Sciatic nerve (tissue), 2 donors: ENCODE measurements at places on chromosomes 4 and X. TPM values are rescaled to one million over a fixed set of nuclear protein-coding genes. Genes with fewer than 3 reads are reported as not detected.
A peak's percentile ranks its signal among the peaks of the same experiment; 100 is the strongest.

- no peak for DNase-seq
These were observed 45.7 kb downstream of the KLHL8 start for GRCh38 chr4:87174672-87175071.

Gene ASB9
- total RNA-seq: 1.2 TPM

DNA sequence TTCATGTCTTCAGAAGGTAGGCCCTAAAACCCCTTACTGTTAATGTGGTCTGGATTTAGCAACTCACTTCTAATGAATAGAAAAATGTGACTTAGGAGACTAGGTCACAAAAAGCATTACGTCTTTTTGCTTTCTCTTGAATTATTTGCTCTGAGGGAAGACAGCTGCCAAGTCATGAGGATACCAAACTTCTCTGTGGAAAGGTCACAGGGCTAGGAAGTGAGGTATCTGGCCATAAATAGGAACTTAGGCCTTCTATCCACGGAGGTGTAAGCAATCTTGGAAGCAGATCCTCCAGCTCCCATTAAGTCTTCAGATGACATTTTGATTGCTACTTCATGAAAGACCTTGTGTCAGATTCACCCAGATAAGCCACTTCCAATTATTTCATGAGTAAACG is 120.6 kb downstream of the JADE1 start:
- no peak for DNase-seq

- no peak for DNase-seq
These were observed 34.6 kb upstream of the MID1 start for GRCh38 chrX:10654960-10655359.

DNA sequence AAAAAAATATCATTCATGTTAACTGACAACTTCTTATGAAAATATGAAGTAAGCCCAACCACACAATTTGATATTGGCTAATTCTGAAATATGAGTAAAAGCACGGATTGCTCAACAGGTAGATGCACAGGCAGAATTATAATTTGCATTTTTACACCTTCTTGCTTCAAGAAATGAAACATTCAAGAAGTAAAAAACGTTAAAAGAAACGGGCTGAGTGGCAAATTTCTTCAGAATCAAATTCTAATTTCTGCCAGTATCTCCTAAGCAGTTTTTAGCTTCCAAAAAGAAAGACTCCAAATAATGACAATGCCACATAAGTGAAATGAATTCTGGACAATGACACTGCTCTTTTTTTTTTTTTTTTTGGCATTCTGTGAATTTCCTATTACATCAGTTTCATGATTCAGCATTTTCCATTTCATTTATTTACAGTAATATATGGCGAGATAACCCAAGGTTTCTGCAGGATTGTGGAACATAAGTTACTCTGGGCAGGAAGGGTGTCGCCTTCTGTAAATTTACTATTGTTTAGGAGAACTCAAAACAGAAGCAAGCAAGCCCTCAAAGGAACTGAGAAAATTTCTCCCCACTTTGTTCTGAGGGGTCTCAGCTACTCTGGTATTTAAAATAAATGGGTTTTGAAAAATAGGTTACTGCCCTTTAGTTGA is 1.4 kb downstream of the SEL1L3 start:
- no peak for DNase-seq

DNA sequence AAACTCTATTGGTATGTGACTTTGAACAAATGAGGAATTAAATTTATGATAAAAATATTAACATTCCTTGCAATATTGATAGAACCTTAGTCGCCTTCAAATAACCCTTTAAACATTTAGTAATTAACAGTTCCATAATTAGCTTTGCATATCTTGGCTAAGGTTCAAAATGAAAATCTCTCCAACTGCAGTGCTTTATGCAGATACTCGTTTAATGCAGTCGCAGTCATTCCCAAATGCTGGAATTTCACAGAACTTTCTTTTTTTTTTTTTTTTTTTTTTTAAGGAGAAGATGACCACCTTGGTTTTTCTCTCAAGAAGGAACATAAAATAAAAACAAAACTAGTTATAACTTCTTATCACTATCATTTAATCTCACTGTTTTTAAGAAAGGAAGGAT is 5.2 kb downstream of the RAPGEF2 start:
- no peak for DNase-seq

Gene DRD5
- total RNA-seq: not detected

GRCh38 chrX:132750331-132751062 is 207.9 kb downstream of the HS6ST2 start:
- DNase-seq: no peak

DNA sequence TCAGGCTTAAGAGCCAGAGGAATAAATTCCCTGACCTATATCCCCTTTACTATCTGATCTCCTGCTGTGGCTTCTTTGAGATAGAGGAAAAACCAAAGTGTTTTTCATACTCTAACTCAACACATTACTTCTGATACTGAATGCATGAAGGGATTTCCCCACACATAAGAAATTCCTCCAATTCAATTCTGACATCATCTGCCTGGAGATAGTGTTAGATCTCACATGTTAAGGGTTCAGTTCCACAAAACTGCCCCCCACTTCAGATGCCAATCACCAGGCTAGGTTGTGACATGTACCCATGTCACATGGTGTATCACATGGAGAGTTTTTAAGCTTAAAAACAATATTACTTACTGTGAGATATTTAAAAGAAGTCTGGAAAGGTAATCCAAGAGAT is 46.8 kb downstream of the GSTCD start:
- no peak for DNase-seq

Gene REELD1
- total RNA-seq: 0.62 TPM

Gene SMIM10
- total RNA-seq: 14.2 TPM

DNA sequence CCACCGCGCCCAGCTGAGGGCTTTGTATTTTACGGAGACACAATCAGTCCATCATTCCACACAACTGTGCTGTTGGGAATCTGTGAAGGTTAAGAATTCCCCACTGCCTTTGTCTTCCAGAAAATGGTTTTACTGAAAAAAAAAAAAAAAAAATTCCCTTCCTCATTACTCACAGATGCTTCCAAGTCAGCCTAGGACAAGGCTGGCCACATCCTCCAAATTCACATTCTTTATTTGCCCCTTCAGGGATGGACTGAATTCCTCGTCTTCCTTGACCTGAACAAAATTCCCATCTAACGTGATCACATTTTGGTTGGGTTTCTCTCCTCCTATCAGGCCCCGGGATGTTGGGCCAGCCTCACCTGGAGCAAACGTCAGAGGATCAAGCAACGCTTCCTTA is 130.3 kb downstream of the DHRSX start:
- DNase-seq: no peak

DNA sequence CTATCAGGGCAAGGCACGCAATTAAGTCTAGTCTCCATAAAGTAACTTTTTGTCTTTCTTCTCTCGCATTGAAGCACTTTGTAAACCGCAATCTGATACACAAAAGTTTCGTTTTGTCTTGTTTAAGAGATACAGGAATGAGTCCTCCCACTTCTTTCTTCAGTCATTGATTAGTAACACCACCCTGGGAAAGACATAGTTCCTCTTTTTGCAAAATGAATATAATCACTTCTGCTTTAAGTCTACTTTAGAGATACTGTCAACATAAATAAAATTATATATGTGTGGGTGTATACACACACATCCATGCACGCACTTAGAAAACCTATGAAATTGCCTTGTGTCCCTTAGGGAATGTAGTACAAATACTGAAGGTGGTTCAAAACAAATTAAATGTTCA is 11.7 kb downstream of the COQ2 start:
- DNase-seq: no peak

- no peak for DNase-seq
These were observed 97.6 kb downstream of the C4orf33 start for GRCh38 chr4:129193357-129194100.

Gene HSD17B13
- total RNA-seq: 1.4 TPM

DNA sequence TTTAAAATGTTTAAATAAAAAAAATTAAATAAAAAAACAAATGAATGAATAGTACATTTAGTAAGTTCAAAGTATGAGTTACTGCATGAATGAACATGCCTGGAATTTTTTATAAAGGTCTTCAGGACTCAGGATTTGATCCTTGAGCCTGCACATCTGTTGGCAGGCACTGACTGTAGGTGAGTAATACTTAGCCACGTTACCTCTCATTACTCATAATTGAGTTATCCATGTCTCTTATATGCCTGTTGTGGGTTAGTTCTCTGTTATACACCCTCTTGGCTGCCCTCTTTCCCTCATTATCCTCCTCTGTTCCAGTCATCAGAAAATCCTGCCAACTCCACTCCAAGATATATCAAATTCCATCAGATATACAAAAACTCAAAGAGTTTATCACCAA is 276.0 kb downstream of the FBXW7 start:
- DNase-seq: no peak

GRCh38 chr4:80189956-80190677 is 7.2 kb upstream of the PRDM8 start:
- DNase-seq: no peak

DNA sequence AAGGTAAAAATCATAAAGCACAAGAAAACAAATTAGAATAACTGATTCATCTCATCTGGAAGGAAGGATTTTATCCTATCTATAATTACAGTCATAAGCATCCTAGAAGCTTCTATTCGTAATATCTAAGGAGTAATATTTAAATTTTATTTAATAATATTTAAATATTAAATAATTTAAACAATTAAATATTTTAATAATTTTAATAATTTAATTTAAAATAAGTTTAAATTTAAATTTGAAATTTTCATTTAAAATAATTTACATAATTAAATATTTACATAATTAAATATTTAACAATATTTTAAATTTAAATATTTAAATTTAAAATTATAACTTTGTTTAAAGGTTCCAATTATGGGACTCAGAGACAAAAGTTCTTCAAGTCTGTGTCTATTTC is 127.5 kb upstream of the GK2 start:
- DNase-seq: no peak

DNA sequence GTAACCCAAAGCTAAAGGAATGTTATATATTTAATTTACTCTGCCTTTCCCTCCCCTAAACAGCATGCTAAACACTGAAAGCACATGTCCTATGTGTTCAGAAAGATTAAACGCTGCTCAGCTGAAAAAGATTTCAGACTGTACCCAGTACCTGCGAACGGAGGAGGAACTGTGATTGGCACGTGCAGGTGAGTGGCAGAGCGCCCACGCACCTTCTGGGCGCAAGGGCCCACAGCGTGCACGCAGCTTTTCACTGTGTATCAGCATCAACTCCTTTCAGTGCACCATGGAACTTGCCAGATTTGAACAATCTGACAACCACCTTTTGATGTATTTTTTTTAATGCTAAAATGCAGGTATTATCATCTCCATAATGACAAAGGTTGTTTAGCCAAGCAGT is 87.7 kb downstream of the RFC1 start:
- no peak for DNase-seq

Gene RBMXL3
- not detected for total RNA-seq

DNA sequence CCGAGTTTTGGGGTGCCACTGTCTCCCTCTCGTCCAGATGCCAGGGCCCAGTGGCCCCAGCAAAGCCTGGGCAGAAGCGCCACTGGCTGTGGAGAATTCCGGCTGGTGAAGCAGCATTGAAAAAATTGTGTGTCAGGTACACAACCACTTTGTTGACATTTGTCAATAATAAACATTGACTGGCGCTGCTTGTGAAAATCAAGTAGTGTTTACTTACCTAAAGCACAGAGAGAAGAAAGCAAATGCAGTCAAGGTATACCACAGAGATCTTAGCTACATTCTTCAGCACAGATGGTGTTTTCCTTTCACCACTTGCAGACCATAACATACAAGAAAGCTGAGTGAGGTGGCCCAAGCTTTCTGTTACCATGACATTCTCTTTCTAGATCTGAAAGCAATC is 14.5 kb upstream of the SLC7A11 start:
- no peak for DNase-seq

GRCh38 chr4:86596807-86597206 is 2.7 kb downstream of the PTPN13 start:
- no peak for DNase-seq

DNA sequence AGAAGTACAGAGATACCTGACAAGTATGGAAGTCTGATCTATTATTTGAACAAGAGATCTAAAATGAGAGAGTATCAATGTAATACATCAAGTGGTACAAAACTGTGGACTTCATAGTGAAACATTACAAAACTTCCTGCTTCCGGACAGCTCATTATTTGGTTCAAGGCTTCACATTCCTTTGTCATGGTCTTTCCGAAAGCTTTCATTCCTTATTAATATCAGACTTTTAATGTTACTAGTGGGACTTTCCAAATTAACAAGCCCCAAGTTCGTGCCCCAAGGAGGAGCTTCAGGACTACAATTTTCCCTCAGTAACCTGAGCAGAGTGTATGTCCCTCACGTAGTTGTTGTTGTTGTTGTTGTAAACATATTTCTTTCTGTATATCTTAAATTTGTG is 1.2 kb downstream of the CHIC2 start:
- no peak for DNase-seq

- DNase-seq: peak; percentile 57
These were observed 65.4 kb downstream of the SOX3 start for GRCh38 chrX:140439476-140439875.

DNA sequence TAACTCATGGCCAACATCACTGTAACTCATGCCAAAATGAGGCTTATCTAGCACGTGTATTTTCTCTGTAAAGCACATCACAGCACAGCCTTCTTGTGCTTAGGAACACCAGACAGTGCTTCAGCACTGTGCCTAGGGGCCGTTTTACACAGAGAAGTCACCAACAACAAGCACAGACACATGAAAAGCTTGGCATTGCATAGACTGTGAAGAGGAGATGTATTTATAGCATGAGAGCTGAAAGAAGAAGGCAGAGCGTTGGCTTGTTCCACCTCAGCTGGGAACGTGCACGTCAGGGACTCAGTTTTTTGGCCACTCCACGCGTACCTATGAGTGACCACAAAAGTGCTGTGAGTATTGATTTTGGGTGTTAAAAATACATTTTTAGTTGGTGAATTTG is 116.3 kb upstream of the SFRP2 start:
- DNase-seq: no peak

GRCh38 chr4:173929921-173930320 is 353.5 kb downstream of the FBXO8 start:
- no peak for DNase-seq

- no peak for DNase-seq
These were observed 67.9 kb upstream of the STK26 start for GRCh38 chrX:131955099-131955777.

- DNase-seq: no peak
These were observed 13.0 kb upstream of the ARX start for GRCh38 chrX:25028726-25029125.

Gene TRIM61
- total RNA-seq: 0.62 TPM

Gene PFKFB1
- 2.2 TPM for total RNA-seq

Gene SMIM31
- total RNA-seq: not detected

DNA sequence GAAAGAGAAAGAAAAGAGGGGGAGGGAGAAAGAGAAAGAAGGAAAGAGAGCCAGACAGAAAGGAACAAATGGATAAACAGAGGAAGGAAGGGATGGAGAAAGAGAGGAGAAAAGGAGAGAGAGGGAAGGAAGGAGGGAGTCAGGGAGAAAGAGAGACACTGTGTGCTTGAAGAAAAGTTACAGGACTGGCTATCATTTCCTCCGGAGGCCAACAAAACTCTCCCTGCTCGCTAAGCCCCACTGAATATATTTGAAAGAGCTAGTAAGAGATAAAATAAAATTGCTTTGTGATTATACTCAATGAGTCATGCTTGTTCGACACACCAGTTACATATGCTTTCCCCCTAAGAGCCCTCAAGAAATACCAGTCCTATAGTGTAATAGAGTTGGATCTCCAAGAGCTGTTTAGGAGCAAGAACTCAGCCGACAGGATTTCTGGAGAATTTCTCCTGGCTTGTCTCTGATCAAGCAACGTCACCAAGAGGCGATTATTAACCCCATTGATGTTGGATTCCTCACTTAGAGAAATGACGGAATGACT is 102.2 kb downstream of the MXRA5 start:
- no peak for DNase-seq

Gene NPY2R
- not detected for total RNA-seq

GRCh38 chr4:26337612-26338011 is 16.8 kb downstream of the RBPJ start:
- DNase-seq: no peak
